ENCODE measurements at places on chromosomes 12 and 14.

DNA sequence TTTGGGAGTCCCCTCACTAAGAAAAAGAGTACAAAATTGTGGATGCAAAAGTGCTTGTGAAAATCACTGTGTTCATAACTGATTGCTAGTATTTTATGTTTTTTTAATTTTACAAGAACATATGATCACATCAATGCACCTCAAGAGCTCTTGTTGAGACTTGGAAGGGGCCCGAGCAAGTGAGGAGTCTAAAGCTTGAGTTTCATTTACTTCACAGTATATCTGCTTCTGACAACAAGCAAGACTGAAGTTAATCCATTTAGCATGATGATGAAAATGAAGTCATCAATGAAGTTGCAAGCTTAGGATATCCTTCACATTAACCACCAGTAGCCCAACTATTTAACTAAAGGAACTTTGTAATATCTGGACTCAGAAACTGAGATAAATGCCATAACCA is 182.5 kb upstream of the DIO2 start:
- no peak for DNase-seq

DNA sequence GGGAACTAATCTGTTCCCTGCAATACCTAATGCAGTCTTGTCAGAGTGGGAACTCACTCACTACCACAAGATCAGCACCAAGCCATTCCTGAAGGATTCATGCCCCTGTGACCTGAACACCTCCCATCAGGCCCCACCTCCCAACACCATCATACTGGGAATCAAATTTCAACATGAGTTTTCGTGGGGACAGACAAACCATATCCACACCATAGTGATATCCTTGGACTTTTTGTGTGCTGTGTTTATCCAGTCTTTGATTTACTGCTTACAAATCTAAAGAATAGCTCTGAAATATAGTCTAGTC is 243.5 kb downstream of the FBXL14 start:
- no peak for DNase-seq

DNA sequence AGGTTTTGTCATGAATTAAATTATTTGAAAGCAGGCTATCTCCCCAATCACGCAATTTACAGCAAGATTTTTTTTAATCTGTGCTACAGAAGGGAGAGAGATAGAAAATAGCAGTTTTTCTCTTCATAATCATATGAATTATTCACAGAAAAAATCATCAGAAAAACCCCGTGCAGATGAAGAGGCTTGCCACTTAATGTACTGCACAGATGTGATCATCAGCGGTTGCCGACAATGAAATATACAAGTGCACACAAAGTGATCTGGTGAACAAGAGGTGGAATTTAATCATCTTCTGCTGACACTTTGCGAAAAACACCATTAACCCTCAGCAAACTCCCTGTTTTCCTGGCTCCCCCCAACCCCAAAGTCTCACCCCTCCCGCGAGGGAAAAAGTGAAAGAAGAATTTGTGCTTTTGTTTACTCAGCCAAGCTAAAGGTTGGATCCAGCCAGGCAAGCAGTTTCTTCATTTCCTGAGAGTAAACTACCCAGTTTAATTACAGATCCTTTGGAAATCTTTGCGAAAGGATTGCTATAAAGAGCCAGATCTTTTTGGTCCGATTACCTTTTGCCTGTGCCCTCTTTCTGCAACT is 3.1 kb upstream of the LMO3 start:
- no peak for DNase-seq

DNA sequence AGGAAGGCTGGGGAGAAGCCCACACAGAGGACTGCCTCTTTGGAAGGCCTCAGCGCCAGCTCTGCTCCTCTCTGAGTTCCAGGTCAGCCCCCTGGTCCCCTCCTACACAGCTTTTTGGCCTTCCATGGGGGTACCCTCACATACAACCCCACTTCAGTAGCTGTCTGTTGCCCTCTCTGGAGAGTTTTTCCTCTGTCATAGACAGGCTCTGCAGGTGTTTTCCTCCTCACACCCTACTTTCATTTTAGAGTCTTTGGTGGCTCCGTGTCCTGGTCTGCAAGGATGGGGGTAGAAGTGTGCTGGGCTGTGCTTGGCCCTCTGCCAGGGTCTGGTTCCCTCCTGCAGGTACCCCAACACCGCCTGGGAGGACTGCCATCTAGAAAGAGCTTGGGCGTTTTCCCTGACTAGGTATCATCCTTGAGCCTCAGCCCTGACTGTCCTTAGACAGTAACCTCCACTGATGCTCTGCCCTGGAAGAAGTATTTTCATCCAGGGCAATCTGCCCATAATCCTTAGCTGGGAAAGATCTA is 15.1 kb downstream of the ZDHHC22 start:
- no peak for DNase-seq

- DNase-seq: peak; percentile 18
Observed at GRCh38 chr12:50606675-50607375, 102.0 kb downstream of the DIP2B start.

DNA sequence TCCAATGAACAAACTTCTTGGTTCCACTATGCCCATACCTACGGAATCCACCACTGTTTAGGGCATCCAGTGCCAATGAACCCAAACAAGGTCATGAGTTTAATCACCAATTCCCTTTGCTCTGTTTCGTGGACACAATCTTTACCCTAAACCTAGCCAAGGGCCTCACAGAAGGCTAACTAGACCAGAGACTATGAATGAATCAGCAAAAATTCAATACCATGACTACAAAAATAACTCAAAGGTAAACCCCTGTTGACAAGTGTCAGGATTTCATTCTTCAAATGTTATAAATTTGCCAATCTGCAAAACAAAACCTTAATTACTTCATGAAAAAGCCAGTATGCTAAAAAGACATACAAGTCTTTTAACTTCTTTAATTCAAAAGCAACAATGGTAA is 96.7 kb downstream of the CEP128 start:
- no peak for DNase-seq

- DNase-seq: no peak
Observed at GRCh38 chr14:60348211-60348610, 99.2 kb downstream of the PPM1A start.
